ENCODE measurements at places on chromosomes 12 and 14. TPM values are rescaled to one million over a fixed set of nuclear protein-coding genes. Genes with fewer than 3 reads are reported as not detected.

DNA sequence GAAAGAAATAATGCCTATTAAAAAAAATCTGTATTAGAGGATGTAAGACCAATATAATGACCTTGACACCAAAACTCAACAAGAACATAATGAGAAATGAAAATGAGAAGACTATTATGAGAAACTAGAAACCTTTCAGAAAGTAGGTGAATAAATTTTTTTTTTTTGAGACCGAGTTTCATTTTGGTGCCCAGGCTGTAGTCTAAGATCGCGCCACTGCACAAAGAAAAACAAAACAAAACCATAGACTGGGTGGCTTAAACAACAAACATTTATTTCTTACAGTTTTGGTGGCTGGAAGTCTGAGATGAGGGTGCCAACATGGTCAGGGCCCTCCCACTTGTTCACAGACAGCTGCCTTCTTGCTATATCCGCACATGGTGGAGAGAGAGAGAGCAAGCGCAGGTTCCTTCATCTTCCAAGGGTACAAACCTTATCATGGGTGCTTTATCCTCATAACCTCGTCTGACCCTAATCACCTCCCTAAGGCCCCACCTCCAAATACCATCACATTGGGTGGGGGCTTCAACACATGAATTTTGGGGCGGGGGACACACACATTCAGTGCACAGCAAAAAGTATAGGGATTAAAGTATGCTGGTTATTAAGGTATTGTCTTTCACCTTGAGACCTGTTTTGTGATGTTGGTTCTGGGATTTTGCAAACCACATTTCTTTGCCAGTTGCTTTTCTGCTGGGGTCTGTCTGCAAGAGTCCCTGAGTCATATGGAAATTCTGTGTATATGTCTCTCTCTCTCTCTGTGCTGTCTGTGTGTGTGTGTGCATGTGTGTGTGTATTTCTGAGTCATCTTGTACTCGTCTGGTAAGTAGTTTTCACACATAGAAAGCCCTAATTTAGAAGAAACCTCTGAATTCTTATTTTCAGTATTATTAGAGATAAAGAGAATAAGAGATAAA, 26.2 kb downstream of the ZCRB1 start:
- peak; percentile 91 for DNase-seq
- H3K36me3 ChIP-seq = no peaks in the 10 kb centered on the region
- peak overlapping the region; percentile 36 for H3K27ac ChIP-seq
- no peaks in the 10 kb centered on the region for H3K27me3 ChIP-seq

PWP1 gene
- 35.0 TPM for total RNA-seq

- H3K27ac ChIP-seq = no peak overlapping the region
- no peak overlapping the region for H3K4me3 ChIP-seq
- peaks cover 2% of the 10 kb centered on the region for H3K36me3 ChIP-seq
These were observed 193.6 kb downstream of the SLC41A2 start for GRCh38 chr12:104764225-104765091.

DNA sequence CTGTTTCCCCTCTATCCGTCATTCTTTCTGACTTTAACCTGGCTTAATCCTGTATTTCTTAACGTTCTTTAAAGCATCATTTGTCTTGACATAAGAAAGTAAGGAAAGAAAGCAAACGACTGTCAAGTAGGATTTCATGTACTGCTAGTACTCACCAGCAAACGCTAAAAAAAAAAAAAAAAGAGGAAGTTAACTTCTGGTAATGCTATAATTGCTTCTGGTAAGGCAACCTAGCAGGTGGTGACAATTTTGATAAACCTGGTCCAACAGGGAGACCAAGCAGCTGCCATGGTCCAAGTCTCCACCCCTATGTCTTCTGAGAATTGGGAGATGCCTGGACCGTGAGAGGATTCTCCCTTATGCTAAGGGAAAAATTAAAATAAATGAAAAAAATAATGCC, 306.6 kb downstream of the DAD1 start:
- H3K4me1 ChIP-seq = peaks cover 2% of the 10 kb centered on the region
- H3K4me3 ChIP-seq = no peak overlapping the region
- H3K27ac ChIP-seq = no peak overlapping the region
- no peak for DNase-seq
- H3K27me3 ChIP-seq = no peaks in the 10 kb centered on the region

DNA sequence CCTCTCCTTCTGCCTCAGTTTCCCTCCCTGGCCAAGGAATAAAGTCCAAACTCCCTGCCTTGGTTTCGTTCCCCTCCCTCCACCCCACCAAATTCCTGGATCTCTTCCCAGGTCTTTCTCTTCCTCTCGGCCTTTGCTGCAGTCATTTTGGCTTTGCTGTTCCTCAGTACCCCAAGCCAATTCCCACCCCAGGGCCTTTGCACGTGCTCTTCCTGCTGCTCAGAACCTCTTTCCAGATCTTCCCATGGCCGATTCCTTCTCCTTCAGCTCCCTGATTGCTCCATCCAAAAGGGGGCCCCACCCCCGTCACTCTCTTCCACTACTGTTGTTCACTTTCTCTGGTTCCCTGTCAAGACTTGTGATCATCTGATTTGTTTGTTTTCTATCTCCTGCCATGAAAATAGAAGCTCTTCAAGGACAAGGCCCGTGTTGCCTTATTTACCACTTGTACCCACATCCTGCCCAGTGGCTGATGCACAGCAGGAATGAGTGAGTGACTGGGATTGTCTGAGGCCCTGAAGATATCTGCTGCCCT, 3.1 kb downstream of the HNF1A start:
- no peaks in the 10 kb centered on the region for H3K4me1 ChIP-seq
- H3K27me3 ChIP-seq = no peaks in the 10 kb centered on the region
- H3K4me3 ChIP-seq = no peak overlapping the region
- no peak overlapping the region for H3K27ac ChIP-seq

GRCh38 chr12:108194585-108194984, 65.5 kb downstream of the WSCD2 start:
- H3K4me3 ChIP-seq = no peak overlapping the region
- peaks cover 13% of the 10 kb centered on the region for H3K27me3 ChIP-seq
- H3K27ac ChIP-seq = no peak overlapping the region
- no peaks in the 10 kb centered on the region for H3K36me3 ChIP-seq

DNA sequence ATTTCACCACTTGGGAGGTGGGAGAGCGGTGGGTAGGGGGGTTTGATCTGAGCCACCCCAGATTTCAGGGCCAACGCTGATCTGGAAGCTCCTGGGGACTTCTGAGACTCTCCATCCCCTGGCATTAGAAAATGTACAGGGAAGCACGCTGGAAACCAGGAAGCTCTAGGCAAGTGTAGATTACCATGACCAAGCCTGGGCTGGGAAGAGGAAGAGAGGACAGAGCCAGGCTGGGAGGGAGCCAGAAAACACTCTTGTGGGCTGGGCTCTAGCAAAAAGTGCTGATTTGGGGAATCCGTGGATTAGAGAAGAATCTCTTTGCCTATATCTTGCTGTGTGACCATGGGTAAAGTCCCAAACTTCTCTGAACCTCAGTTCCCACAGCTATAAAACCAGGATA, 236.7 kb downstream of the BCL11B start:
- no peaks in the 10 kb centered on the region for H3K36me3 ChIP-seq
- no peak overlapping the region for H3K27ac ChIP-seq
- H3K4me1 ChIP-seq = no peaks in the 10 kb centered on the region
- H3K27me3 ChIP-seq = no peaks in the 10 kb centered on the region
- DNase-seq = no peak
- no peak overlapping the region for H3K4me3 ChIP-seq

DNA sequence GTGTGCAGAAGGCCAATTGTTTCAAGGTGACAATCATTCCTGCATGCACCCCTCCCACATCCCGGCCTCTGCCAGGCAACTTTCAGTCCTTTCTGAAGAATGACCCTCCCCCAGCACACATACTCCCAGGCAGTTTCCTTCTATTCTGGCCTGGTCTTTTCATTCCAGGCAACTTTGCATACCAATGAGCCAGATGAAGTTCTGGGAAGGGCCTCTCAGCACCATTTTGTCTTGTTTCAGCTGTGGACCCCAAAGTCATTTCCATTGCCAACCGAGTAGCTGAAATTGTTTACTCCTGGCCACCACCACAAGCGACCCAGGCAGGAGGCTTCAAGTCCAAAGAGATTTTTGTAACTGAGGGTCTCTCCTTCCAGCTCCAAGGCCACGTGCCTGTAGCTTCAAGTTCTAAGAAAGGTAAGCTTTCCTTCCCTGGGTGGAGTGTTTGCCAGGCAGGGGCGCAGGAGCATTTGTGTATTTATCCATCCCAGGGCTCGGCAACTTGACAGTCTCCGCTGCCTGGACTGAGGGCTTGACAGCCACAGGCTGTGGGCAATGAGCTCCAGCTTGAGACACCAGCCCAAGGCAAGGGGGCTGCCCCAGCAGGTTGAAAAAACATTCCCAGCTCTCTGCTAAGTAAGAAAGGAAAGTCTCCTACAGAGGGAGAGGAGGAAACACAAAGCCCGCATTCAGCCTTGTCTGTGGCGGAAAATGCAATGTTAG, 16.4 kb downstream of the BCL2L14 start:
- no peak for DNase-seq
- no peaks in the 10 kb centered on the region for H3K27me3 ChIP-seq
- H3K4me1 ChIP-seq = no peaks in the 10 kb centered on the region
- no peak overlapping the region for H3K4me3 ChIP-seq
- H3K36me3 ChIP-seq = no peaks in the 10 kb centered on the region
- H3K27ac ChIP-seq = no peak overlapping the region

DNA sequence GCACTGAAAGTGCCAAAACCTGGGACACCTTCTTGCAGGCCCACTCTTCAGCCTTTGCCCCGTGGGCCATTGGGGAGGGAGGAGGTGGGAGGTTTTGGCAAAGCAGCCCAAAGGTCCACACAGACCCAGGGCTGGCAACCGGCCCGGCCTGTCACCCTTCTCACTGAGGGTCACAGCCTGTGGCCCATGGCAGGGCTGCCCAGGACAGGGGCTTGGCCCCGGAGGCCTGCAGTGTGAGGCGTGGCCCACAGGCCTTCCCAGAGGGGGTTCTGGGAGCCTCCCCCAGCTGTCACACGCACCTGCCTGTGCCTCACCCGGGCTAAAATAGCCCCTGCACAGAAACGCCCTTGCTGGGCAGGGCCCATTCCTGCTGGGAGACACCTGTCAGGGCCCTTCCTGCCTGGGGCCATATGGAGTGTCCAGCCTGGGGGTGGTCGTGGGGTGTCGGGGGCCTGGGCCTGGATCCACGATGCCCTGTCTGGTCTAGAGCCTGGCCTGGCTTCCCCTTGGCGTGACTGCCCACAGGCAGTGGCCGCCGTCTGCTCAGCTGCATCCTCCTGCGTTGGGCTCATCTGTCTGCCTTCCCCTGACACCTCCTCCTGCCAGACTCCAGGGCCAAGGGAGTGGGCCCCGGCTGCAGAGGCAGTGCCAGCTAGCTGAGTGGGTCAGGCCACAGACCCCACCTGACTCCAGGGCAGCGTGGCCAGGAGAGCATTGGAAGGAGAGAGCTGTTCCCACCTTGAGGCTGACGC, 19.2 kb downstream of the PACS2 start:
- H3K36me3 ChIP-seq = no peaks in the 10 kb centered on the region
- H3K27ac ChIP-seq = no peak overlapping the region
- no peaks in the 10 kb centered on the region for H3K27me3 ChIP-seq

GRCh38 chr12:85740186-85740585, 96.0 kb downstream of the RASSF9 start:
- no peaks in the 10 kb centered on the region for H3K4me1 ChIP-seq
- DNase-seq = no peak
- H3K4me3 ChIP-seq = no peak overlapping the region
- H3K27me3 ChIP-seq = no peaks in the 10 kb centered on the region

- H3K4me1 ChIP-seq = peaks cover 53% of the 10 kb centered on the region
- no peak for DNase-seq
- H3K27me3 ChIP-seq = no peaks in the 10 kb centered on the region
These were observed 6.4 kb downstream of the SLC15A4 start for GRCh38 chr12:128817111-128818015.

FSCB gene
- not detected for total RNA-seq

GRCh38 chr14:93274055-93274806, 58.6 kb downstream of the BTBD7 start:
- H3K36me3 ChIP-seq = peaks cover 7% of the 10 kb centered on the region
- no peaks in the 10 kb centered on the region for H3K4me1 ChIP-seq
- no peak overlapping the region for H3K27ac ChIP-seq
- H3K4me3 ChIP-seq = no peak overlapping the region
- DNase-seq = no peak

DNA sequence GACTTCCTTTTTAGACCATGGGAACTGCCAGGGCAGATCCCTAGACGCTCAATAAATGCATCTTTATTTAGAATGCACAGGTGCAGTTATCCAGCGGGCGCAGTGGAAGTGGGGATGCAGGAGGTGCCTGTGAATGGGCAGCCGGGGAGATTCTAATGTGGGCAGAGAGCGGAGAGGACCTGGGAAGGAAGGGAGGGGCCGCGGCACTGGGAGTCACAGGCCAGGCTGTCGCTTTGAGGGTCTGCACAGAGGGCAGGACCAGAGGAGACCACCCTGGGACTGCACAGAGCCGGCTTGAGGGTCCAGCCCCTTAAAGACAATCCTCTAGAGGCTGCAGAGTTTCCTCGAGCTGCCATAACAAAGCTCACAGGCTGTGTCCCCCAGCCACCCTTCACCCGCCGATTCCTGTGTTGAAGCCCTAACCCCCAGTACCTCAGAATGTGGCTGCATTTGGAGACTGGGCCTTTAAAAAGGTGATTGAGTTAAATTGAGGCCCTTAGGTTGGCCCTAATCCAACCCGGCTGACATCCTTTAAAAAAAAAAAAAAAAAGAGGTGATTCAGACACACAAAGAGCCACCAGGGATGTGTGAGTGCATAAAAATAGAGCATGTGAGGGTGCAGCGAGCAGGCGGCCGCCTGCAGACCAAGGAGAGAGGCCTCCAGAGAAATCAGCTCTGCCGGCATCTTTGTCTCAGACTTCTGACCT, 44.4 kb upstream of the PPP2R5C start:
- no peaks in the 10 kb centered on the region for H3K27me3 ChIP-seq
- peaks cover 25% of the 10 kb centered on the region for H3K4me1 ChIP-seq
- no peak for DNase-seq
- H3K27ac ChIP-seq = no peak overlapping the region
- no peaks in the 10 kb centered on the region for H3K36me3 ChIP-seq

GRCh38 chr12:26767865-26768264, 65.1 kb downstream of the ITPR2 start:
- no peak for DNase-seq
- H3K4me3 ChIP-seq = no peak overlapping the region
- peaks cover 12% of the 10 kb centered on the region for H3K4me1 ChIP-seq
- H3K27ac ChIP-seq = no peak overlapping the region
- no peaks in the 10 kb centered on the region for H3K27me3 ChIP-seq
- H3K36me3 ChIP-seq = peaks cover 34% of the 10 kb centered on the region

- H3K4me3 ChIP-seq = no peak overlapping the region
- no peak for DNase-seq
- H3K27me3 ChIP-seq = no peaks in the 10 kb centered on the region
These were observed 60.6 kb downstream of the NINJ2 start for GRCh38 chr12:602700-603068.

DNA sequence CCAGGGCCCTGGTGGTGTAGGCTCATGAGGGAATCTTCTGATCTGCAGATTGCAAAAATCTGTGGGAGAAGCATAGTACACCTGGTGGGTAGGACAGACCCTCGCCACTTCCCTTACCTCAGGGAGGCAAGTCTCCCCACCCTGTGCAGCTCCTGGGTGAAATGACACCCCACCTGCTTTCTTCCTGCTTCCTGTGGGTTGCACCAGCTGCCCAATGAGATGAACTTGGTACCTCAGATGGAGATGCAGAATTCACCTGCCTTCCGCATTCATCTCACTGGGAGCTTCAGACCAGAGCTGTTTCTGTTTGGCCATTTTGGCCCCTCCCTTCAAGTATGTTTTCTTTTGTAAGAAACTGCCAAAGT, 4.7 kb downstream of the CLEC2D start:
- peak overlapping the region; percentile 97 for H3K27ac ChIP-seq
- peak overlapping the region; percentile 90 for H3K4me3 ChIP-seq
- peaks cover 36% of the 10 kb centered on the region for H3K4me1 ChIP-seq
- H3K27me3 ChIP-seq = no peaks in the 10 kb centered on the region
- peak; percentile 68 for DNase-seq

GRCh38 chr12:4539167-4539870, 629 bp downstream of the RAD51AP1 start:
- peaks cover 19% of the 10 kb centered on the region for H3K36me3 ChIP-seq
- H3K27ac ChIP-seq = peak overlapping the region; percentile 98
- no peaks in the 10 kb centered on the region for H3K27me3 ChIP-seq
- peaks cover 25% of the 10 kb centered on the region for H3K4me1 ChIP-seq
- peak overlapping the region; percentile 97 for H3K4me3 ChIP-seq

Measured in activated naive CD4-positive, alpha-beta T cell treated with anti-CD3 and anti-CD28 coated beads for 36 hours (primary cell).